ENCODE measurements at places on chromosomes 7 and 10.
A peak's percentile ranks its signal among the peaks of the same experiment; 100 is the strongest.

GRCh38 chr10:102231357-102232318 is 5.5 kb downstream of the ELOVL3 start:
- DNase-seq, result peak; percentile 81

DNA sequence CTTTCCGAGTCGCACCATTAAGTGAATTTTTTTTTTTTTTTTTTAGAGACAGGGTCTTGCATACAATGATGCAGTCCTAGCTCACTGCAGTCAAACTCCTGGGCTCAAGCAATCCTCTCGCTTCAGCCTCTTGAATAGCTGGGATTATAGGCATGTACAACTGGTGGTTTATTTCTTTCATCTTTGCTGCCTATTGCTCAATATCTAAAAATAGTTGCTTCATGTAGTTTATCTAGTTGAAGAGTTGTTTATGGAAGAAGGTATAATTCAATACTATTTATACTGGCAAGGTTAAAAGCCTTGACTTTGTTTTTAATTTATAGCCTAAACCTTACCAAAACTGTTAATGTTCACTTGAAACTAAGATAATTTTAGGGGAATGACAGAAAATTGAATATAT is 66.9 kb downstream of the SEMA3D start:
- DNase-seq, result no peak

DNA sequence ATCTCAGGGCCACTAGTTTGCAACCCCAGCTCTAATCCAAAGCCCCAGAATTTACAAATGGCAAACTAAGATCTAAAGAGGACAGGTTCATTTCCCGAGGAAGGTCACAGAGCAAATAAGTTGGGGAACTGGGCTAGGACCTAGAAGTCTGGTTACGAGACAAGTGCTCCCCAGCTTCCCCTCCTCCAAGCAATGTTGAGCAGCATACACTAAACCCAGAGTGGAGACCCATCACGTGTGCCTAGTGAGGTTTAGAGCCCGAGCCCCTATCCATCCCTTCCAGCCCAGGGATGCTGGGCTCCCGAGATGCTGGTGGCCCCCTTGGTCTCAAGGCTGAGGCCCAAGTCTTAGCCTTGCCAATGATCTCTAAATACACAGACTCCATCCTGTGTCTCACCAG is 209.5 kb upstream of the ZMIZ1 start:
- DNase-seq, result no peak

- DNase-seq, result no peak
Measured at GRCh38 chr10:122144199-122144598, 126.9 kb upstream of the BTBD16 start.

DNA sequence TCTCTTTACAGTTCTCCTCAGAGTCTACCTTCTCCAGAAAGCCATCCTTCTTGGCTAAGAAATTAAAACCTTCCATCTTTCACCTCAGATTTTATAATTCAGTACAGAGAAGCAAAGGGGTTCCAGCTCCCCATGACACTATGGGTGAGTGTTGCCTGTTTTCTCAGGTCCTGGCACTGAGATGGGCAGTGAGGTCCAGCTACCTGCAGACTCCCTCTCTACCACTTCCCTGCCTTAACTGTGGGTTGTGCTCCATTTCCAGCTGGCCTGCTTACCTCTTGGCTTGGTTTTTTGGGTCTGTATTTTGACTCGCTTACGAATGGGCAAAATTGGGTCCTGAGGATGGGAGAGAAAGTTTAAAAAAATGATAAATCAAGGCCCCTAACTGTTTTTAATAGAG is 26.3 kb downstream of the ZCWPW1 start:
- no peak for DNase-seq

DNA sequence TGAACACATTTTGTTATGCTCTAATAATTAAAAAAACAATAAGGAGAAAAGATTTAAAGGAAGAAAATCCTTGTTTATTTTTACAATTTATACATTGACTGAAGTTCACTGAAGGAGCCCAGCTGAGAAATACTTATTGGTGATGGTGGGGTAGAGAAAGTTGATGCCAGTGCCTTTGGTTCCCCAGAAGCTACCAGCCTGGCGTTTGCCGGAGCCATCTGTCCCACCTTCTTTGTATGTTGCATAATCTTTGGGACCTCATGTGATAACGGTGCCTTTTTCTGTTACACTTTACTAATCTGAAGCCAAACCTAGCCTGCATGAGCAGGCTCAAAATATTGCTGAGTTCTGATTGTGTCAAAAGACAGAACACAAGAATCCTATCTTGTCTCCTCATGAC is 22.7 kb downstream of the ZNF365 start:
- no peak for DNase-seq

GRCh38 chr10:6010569-6010968 is 33.2 kb upstream of the IL15RA start:
- no peak for DNase-seq

DNA sequence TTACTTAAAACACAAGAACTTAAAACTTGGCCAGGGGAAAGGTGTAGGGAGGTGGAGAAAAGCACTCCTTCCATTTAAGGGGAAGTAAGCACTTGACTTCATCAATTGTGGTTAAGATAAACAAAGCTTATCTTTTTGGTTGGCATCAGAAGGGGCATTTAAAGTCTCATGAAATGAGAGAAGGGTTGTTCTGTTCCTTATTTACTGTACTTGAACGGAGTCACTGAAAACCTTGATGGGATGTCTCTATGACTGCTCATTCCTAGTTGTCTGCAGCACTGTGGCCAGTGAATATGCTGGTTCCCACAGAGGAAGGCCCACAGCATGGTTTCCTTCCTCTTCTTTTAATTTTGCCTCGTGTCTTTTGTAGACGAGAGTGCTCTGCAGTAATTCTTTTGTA is 229.3 kb downstream of the AUTS2 start:
- no peak for DNase-seq
